ENCODE measurements at places on chromosomes 6 and 20.
A peak's percentile ranks its signal among the peaks of the same experiment; 100 is the strongest.

DNA sequence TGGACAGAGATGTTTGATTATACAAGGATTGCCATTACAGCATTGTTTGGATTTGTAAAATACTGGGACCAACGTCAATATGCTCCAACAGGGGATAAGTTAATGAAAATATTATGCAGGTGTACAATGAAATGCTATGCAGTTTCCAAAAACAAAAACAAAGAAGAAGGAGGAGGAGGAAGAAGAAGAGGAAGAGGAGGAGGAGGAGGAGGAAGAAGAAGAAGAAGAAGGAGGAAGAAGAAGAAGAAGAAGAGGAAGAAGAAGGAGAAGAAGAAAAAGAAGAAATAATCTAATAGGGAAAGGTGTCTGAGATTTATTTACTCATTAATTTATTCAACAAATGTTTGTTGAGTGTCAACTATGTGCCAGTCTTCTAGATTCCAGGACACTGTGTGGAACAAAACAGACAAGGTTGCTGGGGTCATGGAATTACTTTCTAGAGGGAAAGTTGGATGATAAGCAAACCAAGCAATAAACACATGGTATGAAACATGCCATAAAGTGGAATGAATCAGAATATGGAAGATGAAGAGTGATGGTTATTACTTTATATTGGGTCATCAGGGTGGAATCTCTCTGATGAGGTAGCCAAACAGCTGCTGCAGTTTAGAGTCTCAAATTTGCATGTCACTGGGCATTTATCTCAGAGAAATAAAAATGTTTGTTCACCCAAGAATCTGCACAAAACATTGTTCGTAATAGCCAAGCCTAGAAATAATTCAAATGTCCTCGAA, 6.3 kb upstream of the TRIM27 start:
- no peak for DNase-seq

- no peak for DNase-seq
Measured at GRCh38 chr6:37324131-37325033, 29.4 kb upstream of the RNF8 start.

GRCh38 chr6:167091026-167091804, 31.7 kb upstream of the CCR6 start:
- no peak for DNase-seq

- DNase-seq = peak; percentile 8
Measured at GRCh38 chr6:72411872-72412708, 209.8 kb upstream of the KCNQ5 start.

DNA sequence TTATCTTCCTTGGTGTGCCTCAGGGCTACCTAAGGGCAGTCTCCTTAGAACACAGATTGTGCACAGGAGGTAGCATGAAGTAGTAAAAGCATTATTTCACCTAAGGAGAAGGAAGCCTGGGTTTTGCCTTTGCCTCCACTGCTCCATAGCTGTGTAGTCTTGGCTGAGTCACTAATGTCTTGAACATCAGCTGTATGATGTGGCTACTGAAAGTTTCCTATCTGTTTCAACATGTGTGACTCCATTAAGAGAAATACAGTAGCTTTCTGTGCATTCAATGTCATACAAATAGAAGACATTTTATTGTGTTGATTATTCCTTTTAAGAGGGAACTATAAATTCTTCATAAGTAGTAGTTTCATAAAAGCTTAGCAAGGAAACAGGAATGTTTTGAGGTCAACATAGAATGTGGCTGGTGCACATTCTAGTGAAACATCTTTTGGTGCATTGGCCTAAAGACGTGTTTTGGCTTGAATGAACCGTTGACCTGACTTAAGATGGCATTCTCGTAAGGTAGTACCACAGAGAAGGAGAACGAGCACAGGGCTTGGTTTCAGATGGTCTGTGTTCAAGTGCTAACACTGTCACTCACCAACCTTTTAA, 70.6 kb downstream of the CTNNBL1 start:
- no peak for DNase-seq

- no peak for DNase-seq
Measured at GRCh38 chr20:38872036-38872435, 54.2 kb upstream of the FAM83D start.

DNA sequence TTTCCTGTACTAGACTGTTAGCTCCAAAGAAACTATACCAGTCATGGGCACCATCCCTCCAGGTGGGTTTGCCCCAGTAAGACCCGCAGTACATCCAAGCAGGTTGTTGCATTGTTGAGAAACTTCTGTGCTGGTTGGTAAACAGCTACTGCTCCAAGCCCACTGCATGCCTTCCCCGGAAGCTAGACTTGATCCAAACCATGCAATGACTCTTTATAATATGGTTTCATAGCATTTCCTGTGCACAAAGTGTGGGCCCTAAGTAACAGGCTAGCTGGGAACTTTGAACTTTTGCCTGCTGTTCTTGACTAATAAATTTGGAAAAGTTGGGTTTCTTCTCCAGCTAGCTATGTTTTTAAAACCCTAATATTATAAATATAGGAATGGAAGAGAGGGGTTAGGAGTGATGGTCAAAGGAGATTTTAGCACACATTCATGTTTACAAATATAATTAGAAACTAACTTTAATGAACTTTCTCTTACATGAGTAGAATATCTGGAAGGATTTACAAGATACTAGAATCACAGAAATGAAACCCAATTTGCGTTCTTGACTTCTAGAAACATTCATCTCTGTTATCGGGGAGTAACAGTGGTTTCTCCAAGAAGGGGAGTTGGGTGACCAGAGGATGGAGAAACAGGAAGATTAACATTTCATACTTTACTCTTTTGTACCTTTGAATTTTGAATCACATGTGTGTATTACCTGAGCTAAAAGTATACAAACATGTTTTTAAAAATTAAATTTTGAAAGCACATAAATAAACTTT, 51.7 kb downstream of the GFOD1 start:
- DNase-seq = no peak

DNA sequence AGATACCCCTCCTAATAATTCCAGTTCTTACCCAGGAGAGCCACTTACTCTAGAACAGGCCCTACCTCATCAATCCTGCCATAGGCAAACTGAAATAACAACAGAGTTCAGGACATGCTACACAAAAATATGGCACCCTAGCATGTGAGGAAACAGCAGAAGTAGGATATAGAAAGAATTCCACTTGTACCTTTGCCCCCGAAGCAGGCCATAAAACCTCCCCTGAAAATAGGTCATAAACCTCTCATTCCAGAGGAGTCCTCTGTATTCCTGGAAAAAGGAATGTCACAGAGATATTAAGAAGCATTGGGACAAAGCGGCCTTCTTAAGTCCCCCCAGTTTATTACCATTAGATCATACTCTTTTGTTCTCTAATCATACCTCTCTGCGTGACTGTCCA, 504.3 kb upstream of the MARCKS start:
- DNase-seq = no peak

GRCh38 chr6:37745748-37746147, 48.1 kb upstream of the MDGA1 start:
- DNase-seq = no peak

All from NCI-H524 treated with DMSO at 0.1 percent for 48 hours (cell line).